ENCODE measurements at places on chromosomes 6 and 20.

GRCh38 chr6:28725890-28726348 lies 197.9 kb downstream of the TRIM27 start:
- DNase-seq, result no peak

- DNase-seq, result no peak
These were observed 80.3 kb downstream of the JARID2 start for GRCh38 chr6:15326067-15326614.

GRCh38 chr20:32807706-32808105 lies 12.0 kb upstream of the MAPRE1 start:
- no peak for DNase-seq

- DNase-seq, result no peak
These were observed 23.1 kb upstream of the DCBLD1 start for GRCh38 chr6:117459204-117459944.

DNA sequence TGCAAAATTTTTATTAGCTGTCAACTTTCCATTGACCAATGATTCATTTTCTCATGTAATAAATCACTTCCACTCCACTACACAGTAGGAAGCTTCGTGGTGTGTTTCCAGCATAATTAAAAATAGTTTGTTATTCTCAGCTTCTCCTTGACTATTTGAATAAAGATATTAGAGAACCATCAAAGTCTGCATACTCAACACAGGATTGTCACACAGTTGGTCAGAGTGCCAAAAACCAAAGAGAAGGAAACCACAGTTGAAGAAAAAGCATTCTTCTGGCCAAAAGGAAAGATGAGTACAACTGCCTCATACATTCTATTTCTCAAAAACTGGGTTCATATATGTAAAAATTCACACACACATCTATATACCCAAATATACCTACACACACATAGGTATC lies 455.1 kb upstream of the HSF2 start:
- no peak for DNase-seq

DNA sequence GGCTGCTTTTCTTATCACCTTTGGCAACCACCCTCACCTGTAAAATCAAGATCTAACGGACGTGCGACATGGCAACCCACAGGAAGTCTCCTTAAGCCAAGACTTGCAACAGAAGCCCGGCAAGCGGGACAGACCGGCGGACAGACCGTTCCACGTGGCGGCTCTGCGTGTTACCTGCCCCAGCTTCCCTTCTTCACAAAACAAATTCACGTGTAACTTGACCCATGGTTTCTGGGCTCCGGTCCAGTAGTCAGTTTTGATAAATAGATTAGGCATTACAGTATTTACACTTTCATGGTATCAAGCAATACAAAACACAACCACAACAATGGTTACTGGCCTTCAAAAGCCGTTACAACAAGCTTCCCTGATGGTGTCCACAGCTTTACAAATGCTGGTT lies 133.8 kb downstream of the PRND start:
- DNase-seq, result no peak

- no peak for DNase-seq
These were observed 139.8 kb upstream of the BACH2 start for GRCh38 chr6:90436403-90436802.

Data from B cell (primary cell).